Renal pelvis (tissue), 12 donors: ENCODE measurements at places on chromosomes 2 and 18. TPM values are rescaled to one million over a fixed set of nuclear protein-coding genes. Genes with fewer than 3 reads are reported as not detected.

Gene REG1A
- not detected for polyA plus RNA-seq

- DNase-seq = no peak
Measured at GRCh38 chr2:29662861-29663260, 258.5 kb downstream of the ALK start.

DNA sequence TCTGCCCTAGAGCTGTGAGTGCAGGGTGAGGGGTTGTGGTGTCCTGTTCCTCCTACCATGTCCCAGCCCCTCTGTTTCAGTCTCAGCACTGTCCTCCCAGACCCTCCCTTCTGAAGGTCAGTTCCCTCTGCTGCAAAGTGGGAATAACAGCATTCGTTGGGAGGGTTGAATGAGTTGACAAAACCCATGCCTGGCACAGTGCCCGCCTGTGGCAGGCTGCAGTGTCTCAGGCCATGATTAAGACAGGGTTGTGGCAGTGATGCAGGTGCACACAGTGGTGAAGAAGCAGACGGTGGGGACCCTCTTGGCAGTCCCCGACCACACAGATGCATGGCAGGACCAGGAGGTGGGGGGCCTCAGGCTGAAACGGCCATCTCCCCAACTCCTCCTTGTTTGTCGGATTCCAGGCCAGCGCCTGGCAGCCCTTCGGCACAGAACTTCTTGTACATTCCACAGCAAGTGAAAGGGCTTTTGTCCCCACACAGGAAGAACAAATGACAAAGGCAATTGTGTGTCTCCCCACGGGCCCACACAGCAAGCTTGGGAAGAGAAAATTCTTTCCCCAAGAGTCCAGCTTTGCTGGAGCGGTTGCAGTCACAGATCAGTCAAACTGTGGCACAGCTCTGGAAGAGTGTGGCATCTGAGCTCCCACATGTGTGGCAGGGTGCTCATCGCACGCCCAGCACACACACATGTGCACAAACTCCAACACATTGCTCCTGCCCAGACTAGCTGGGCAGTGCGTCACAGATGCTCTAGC lies 92.0 kb upstream of the MSH2 start:
- no peak for DNase-seq

DNA sequence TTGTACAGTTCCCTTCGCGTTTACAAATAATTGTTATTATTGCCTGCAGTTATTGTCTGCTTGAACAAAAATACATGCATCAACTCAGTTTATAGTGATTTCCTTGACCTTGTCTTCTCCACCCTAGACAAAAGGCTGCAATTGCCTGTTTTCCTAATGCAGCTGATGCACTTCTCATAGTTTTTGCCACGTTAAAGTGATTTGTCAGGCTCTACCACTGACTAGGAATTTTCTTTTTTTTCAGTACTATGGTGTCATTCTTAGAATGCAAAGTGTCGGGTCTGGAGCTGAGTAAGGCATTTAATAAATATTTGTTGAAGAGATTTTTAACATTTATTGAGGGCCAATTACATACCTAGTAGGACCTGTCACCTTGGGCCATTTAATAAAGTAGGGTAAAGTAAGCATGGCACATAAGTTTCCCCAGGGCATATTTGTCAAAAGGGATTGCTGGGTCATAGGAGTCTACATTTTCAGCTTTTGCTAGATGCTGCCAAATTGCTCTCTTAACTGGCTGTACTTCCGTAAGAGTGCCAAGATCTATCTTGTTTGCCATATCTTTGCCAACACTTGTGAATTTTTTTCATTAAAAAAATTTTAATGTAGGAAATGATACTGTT lies 24.1 kb downstream of the ACSL3 start:
- DNase-seq = no peak

GRCh38 chr2:239167011-239167673 lies 233.7 kb downstream of the HDAC4 start:
- no peak for DNase-seq

- DNase-seq = no peak
Measured at GRCh38 chr18:23377669-23378301, 75.3 kb upstream of the RIOK3 start.

DNA sequence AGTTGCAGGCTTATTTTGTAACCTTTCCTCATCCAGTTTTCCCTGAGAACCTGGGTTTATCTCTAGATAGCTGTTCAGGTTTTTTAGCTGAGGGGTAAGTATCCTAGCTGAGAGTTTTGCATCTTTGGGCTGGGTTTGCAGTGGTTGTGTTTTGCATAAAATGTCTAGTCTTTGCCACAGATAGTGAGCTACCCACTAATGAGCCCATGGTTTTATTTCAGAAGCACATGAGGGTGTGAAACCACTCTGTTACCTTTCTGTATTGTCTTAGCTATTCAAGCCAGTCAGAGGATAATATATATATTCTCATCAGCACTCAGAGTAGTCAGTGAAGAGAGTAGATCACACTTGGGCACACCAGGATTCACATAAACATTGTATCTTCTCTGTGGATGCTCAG lies 24.6 kb upstream of the TXNDC2 start:
- DNase-seq = no peak

DNA sequence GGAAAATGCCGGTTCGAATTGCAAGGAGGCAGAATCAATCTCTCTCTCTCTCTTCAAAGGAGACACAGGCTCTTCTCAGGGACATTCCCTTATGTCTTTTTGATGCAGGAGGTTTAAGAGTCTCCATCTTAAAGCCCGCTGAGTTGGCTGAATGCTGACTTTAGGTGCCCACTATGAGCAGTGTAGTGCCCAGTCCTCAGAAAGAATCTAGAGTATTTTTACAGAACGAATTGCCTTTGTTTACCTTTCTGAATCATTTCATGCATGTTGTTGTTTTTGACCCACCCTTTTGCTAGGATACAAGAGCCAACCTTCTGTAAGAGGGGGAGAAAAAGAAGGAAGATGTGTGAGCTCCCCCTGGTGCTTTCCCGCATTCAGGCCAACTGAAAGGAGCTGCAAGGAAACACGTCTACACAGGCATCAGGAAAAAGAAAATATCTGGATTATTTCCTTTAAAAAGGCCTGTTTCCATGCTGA lies 193.5 kb upstream of the TCF4 start:
- peak; percentile 61 for DNase-seq

DNA sequence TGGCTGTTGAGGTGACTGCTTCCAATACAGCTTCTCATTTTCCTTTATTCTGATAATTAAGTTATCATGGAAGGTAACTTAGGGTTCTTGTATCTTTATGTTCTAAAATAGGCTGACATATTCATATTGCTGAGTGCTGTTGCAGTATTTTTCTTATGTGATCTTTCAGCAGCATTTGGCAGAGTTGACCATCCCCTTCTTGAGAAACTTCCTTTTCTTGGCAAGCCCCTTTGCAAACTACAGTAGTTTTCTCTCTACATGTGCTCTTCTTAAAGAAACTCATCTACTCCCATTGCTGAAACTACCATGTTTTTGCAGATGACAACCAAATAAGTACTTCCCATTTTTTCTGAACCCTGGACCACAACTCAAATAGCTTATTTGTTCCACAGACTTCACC lies 476.5 kb upstream of the TRIB2 start:
- DNase-seq = no peak

DNA sequence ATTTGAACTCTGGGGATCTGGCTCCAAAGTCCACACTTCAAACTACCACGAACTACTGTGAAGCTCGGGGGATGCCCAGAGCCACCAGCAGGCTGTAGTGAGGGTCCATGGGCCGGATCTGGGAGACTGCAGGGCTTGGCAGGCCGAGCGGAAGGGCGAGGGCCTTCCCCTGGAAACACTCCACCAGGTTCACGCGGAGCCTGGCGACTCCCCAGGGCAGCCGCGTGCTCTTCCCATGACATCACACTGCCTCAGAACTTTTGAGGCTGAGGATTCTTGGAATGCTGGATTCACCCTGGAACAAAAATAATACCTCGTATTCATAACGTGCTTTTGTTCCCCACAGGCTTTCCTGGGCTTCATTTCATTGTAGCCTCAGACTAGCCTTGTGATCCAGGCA lies 201.0 kb downstream of the SMAD7 start:
- no peak for DNase-seq
